ENCODE measurements at places on chromosomes 5 and 9.

DNA sequence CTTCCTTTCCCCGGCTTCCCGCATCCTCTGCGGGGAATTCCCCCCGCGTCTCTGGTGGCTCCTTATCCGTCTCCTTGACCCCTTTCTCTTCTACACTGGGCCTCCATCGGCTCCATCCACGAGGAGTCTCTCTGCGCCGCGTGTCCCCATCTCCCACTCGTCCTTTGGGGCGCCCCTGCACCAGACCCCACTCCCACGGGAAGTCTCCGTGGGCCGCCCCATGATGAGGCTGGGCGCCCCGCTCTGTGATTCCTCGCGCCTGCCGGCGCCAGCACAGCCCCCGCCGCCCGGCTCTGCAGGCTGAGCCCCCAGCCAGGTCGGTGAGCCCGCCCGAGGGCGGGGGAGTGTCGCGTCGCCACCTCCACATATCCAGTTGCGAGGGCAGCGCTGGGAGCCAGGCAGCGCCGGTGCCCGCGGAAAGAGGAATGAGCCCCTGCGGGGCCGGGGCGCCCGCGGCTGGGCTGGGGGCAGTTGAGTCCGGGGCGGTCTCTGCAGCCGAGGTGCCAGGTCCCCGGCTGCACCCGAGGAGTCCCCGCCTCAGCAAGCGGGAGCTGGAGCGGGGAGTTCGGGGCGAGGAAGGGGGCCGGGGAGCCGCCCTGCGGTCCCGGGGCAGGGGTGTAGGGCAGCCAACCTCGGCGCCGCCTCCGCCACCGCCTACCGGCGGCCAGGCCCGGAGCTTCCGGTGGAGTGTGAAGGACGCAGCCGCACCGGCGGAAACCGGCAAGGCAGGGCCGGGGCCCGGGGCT is 2.1 kb upstream of the TRAF1 start:
- DNase-seq: peak; percentile 53

GRCh38 chr5:57710126-57710525 is 227.5 kb upstream of the ACTBL2 start:
- DNase-seq: no peak

GRCh38 chr5:65816729-65817128 is 94.7 kb downstream of the NLN start:
- DNase-seq: no peak

DNA sequence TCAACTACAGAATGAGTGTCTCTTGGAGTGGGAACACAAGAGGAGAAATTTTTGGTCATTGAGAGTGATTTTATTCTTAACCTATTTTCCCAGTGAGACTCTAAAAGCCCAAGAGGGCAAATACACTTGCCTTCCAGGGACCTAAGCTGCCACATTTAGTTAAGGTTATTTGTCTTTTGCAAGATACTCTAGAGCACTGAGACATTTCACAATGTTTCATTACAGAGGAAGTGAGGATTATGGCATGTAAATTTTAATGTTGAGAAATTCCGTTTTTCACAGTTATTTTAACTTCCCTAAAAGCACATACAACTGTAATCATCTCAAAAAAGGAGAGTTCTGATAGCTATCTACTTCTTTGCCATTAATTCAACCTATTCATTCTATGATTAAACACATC is 38.7 kb upstream of the RAB3C start:
- peak; percentile 91 for DNase-seq

DNA sequence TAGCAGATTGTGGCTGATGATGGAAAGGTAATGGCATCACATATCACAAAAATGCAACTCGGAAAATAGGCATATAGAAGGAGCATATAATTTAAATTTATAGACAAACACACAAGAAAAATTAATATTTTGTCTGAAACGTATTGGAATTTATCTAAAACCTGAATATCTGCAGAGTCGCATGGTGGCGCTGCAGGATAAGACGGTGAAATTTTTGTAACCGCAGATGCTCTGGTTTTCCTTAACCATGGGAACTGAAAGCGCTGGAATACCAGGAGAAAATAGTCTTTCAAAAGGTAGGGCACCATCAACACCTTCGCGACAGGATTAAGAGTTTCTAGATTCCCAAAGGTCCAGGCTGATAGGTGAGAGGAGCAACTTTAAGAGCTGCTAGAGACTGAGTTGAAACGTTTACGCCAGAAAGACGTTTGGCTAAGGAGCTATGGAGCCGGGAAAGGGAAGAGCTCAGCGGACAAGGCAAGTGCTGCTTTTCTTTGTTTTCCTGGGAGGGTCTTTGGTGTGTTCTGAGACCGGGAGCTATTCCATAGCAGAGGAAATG is 11.0 kb upstream of the PCDHB15 start:
- no peak for DNase-seq

DNA sequence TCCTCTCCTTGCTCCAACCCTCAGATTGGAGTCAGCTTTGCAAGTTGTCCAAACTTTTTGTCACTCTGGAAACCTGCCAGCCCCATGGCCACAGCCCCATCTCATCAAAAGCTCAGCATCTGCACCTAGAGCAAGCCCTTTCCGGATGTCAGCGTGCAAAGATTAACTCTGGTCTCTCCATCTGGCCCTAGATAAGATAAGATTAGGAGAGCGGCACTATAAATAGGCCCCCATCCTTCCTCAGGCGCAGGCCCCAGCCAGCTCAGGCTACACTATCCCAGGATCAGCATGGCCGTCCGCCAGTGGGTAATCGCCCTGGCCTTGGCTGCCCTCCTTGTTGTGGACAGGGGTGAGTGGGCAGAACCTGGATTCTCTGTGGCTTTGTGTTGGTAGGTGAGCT is at the start of gene SPINK4:
Gene SPINK4, plus strand, starts transcription at position 247 of the 400 bp plus-strand sequence. Its CDS starts 42 bp downstream, at position 289.
- no peak for DNase-seq

- no peak for DNase-seq
These were observed 126.9 kb upstream of the OSMR start for GRCh38 chr5:38718771-38719391.

DNA sequence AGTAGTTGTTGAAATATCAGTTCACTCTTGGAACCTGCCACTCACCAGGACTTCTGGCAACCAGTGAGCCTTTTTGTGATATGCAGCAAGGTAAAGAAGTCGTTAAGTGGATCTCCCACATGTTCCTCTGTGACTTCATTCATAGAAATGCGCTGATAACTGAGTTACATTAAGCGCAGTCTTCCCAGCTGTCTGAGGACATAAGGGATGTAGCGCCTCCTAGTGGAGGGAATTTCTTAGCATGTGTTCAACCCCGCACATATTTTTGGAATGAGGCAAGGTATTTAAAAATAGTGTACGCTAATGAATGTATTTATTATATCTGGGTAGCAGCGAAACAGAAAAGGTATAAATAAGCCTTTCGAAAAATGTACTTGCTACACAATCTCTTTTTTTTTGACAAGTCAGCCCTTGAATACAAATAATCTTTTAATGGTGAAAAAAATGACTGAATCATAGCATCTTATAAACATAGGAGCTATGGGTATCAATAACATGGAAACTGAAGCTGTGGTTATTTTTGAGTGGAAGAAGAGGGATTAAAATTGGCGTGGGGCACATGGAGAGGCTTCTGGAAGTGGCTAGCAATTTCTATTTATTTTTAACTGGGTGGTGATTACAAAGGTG is 38.0 kb downstream of the PALM2AKAP2 start:
- peak; percentile 50 for DNase-seq

GRCh38 chr9:6764523-6764922 is 6.8 kb downstream of the KDM4C start:
- no peak for DNase-seq

DNA sequence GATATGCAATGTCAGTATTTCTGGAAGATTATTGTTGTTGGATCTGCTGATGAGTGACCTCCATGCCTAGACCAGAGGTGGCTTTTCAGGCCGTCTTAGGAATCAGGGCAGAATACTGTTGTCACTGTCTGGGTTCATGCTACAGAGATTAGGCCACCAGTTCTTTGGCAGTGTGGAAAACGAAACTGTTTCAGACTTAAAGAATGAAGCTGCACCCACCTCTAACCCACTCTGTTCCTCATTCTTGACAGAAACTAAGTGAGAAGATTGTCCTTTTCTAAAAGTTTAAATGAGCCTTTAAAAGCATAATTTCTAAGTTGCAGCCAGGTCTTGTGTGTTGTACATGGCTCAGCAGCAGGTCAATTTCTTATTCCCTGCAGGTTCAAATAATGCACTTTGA is 444.3 kb downstream of the ENC1 start:
- DNase-seq: no peak

- no peak for DNase-seq
These were observed 149.7 kb downstream of the FGF18 start for GRCh38 chr5:171569065-171569712.

- no peak for DNase-seq
These were observed 4.3 kb downstream of the FYB1 start for GRCh38 chr5:39214912-39215709.

GRCh38 chr9:30723656-30724055 is 1660.8 kb upstream of the ACO1 start:
- no peak for DNase-seq

GRCh38 chr5:107104040-107104995 is 566.4 kb downstream of the EFNA5 start:
- no peak for DNase-seq

GRCh38 chr5:95984287-95984938 is 22.8 kb upstream of the ELL2 start:
- no peak for DNase-seq

DNA sequence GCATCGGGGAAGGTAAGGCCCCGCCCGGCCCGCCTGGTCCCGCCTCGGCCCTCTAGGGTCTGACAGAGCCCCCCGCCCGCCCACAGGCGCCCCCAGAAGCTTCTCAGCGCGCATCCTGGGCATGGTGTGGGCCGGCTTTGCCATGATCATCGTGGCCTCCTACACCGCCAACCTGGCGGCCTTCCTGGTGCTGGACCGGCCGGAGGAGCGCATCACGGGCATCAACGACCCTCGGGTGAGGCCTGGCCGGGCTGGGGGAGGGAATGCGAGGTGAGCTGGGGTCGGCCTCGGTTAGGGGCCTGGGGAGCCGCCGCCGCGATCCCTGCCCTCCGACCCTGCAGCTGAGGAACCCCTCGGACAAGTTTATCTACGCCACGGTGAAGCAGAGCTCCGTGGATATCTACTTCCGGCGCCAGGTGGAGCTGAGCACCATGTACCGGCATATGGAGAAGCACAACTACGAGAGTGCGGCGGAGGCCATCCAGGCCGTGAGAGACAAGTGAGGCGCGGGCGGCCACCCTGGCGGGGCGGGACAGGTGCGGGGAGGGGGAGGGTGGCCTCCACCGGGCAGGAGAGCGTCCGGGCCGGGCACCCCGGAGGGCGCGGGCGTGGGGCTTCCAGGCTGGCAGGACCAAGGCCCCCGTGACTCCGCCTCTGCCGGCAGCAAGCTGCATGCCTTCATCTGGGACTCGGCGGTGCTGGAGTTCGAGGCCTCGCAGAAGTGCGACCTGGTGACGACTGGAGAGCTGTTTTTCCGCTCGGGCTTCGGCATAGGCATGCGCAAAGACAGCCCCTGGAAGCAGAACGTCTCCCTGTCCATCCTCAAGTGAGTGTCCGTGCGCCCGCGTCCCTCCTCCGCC is 7.1 kb downstream of the LRRC26 start:
- no peak for DNase-seq

DNA sequence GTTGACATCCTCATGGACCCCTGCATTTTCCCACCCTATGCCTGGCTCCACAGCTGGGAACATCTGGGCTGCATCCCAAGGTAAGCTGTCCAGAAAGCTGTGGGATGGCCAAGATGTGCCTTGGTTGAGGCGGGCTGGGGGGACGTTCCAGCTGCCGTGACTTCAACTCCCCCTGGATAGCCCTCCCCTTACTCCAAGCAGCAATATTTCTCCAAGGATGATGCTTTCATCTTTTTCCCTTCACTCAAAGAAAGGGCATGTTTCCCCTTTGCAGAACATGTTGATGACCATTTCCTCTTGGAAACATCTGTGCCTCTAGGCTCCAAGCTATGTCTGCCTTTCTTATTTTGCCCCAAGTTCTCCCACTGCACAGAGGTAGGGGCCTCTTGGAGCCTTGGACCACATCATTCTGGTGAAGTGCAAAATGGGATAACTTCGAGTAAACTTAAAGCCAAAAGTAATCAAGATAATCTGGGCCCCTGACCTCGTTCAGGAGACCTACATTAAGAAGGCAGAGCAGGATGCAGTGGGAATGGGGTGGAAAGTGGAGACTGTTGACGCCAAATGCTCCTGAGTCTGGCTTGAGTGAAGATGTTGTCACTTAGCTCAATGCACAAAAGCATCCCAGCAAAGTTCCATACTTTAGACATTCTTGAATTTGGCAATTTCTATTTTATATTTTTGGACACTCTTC is 175.2 kb downstream of the GAS1 start:
- DNase-seq: no peak

DNA sequence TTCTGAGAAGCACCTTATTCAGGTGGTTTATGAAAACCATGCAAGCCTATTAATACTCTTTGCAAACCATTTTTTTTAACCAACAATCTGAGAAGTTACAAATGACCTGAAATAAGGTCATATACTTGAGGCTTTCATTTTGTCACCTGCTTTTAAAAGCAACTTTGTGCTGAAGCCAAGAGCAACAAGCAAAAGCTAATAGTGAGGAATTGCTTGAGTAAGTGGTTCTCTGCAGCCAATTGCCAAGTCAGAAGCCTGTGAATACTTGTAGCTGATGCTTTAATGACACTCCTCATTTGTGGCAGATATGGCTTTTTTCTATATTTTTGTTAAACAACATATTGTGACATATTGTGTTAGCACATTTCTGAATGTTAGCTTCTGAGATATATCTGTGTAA is 126.7 kb upstream of the ZNF608 start:
- DNase-seq: no peak

DNA sequence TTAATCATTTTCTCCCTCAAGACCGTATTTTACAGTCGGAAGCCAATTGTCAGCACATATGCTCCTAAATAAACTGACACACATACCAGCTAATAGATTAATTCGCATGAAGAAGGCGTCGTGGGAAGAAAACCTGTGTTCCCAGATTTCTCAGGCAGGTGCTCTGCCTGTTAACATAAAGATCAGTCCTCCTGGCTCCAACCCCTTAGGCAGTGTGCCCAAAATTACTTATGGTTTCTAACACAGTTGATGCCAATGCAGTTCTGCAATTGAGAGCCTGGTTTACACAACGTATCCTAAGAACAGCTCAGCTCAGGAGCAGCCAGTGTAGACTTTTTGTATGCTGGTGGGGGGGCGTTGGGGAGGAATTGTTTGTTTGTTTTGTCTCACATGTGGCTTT is 208.3 kb downstream of the ENC1 start:
- DNase-seq: peak; percentile 66

GRCh38 chr9:73370053-73370452 is 218.4 kb downstream of the ANXA1 start:
- no peak for DNase-seq

GRCh38 chr5:137478043-137478442 is 21.1 kb downstream of the SPOCK1 start:
- DNase-seq: no peak

- DNase-seq: no peak
These were observed 256.8 kb upstream of the GRIN3A start for GRCh38 chr9:101995231-101995630.

GRCh38 chr5:157984611-157985010 is 125.7 kb upstream of the CLINT1 start:
- DNase-seq: no peak

- DNase-seq: no peak
These were observed 200.7 kb upstream of the TBC1D2 start for GRCh38 chr9:98456156-98456613.

DNA sequence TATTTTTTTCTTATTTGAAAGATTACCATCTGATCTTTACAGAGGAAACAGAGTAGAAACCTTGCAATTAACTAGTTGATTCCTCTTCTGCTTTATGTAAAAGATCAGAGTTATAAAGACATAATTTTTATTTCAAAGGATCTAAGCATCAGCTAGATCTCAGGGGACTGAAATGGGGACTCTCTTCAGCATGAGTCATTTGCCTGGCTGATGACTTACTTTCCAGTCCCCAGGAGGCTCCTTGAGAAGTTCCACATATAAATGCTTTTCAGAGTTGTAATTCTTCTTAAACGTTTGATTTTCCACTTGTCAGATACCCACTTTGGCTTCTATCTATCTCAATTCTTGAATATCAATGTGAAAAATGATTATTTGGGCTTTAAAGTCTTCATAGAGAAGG is 389.4 kb downstream of the RAB3C start:
- DNase-seq: no peak

Data from CD14-positive monocyte (primary cell).